ENCODE measurements at places on chromosomes 6 and 20.

DNA sequence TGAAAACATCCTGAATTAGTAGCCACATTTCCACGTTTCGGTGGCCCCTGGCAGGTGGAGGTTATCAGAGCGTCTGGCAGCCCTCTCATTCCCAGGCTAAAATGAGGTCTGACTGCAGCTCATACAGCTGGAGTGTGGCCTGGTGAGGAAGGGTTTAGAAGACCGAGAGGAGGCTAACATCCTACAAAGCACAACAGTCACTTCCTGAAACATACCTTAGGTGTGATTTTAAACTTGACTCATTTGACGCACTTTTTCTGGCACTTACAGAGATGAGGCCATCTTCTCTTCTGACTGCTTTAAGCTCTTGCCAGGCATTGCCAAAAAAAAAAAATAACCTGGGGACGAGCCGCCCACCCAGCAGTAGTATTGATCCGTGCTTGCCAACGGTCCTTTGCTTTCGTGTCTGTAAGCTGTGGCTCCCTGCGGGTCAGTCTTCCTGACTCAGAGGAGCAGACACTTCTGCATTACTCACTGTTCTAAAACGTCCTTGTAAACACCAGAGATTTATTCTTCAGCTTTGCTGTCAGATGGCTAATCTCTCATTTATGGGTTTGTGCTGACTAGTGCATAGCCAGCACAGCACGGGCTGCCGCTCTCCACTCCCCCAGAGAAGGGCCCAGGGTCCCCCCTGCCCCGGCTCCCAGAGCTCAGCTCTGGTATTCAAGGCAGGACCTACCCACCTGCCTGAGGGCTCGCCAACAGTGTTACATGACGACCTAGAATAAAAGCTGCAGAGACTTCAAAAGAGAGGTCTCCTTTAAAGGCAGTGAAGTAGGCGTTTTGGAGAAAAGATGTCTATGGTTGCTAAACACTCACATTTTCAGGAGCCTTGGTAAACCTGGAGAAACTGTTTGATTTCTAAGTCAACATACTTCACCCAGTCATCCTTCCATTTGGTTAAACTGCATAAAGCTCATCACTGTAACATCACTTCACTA, 78.5 kb upstream of the FRMD1 start:
- DNase-seq, result no peak

DNA sequence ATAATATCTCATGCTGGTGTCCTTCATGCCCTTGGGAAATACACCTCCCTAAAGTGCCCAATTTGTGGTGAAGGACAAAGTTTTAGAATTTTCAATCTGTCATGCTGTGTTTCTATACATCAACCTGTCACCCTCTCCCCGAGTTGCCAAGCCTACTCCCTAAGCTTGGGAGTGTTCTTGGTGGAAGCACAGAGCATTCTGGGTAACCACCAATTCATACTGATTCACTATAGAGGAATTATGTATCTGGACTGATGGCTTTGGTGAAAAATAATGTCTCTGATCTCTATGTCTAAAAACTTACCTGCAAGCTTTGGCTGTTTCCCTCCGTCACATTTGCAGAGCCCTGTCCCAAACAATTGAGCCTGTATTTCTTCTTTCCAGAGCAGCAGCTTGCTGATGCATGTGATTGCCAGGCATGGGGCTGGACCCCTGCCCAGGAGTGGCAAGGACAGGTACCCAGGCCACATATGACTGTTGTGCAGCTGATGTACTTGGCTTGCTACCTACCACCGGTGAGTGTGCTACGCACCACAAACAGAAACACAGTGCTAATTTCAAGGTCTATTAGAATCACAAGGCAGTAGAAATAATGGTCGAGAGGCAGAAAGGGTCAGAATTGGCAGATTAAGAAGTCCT, 202.8 kb upstream of the CITED2 start:
- no peak for DNase-seq

GRCh38 chr6:165574220-165575157, 88.6 kb downstream of the PDE10A start:
- DNase-seq, result no peak

- no peak for DNase-seq
Measured at GRCh38 chr6:7781240-7781639, 55.3 kb downstream of the BMP6 start.

DNA sequence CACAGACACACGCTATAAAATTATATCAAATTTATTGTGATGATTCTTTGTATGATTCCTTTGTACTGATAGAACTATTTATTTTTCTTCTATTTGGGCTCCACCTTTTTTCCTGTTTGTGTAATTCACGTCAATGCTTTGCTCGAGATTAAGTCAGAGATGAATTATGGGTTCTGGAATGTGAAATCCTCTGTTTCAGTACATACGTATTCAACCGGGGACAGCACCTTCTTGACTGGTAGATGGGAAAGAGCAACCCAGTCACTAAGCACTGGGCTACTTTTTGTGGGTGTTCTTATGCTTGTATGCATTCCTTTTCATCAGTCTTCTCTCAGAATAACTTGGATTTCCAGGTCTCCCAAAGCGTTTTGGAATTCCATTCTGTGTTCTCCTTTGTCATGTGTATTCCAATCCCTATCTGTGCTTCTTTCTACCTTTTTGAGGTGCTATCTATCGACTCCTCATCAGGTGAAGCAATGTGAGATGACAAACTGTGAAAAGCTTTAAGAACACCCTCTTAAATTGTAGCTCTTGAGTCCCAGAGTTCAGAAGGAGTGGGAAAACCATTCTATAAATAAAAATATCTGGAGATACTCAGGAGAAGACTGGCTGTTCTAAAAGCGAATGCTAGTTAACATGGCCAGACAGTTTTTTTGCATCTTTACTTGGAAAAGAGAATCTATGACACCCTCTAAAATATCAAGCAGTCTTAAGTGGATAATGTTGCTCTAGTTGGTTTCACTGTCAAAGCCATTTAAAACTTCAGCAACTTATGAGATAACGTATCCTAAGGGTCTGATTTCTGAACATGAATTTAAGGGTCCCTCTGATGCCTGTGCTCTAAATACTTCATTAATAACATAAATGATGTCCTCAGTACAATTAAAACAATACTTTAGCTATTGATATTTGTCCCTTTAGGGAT, 197.7 kb upstream of the PREP start:
- no peak for DNase-seq

DNA sequence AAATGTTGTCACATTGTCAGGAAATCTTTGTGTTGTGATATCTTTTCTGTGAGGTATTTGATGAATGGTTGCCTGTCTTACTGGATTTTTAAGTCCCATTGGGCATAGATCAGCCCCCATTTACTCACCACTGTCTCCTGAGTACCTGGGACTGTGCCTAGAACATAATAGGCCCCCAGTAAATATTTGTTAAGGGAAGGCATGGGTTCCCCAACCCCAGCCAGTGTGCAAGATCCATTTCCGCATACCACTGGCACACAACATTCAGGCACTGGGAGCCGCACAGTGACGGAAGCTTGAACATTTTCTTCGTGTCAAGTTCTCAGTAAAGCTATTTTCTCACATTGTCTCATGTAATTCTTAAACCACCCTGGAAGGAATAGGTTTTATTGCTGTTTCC, 72.2 kb downstream of the UNC5CL start:
- no peak for DNase-seq

- no peak for DNase-seq
Measured at GRCh38 chr20:46361381-46361780, 45.0 kb downstream of the ELMO2 start.

DNA sequence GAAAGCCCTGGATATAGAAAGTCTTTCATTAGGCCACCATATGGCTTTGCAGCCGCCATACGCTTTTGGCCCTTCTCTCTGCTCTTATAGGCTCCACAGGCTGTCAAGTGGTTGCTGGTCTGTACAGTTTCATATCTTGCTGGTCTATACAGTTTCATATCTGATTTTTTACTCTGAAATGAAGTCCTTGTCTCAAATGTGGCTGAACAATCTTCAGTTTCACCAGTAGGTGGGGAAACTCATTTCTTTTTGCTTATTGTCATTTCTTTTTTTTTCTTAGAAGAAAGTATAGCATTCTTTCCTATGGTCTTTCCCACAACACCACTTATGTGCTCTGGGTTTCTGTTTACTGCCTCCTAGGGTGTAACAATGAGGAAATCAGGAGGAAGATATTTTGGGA, 771.4 kb upstream of the MMS22L start:
- no peak for DNase-seq

- DNase-seq, result peak; percentile 22
Measured at GRCh38 chr6:159119791-159120190, 49.4 kb upstream of the FNDC1 start.

- no peak for DNase-seq
Measured at GRCh38 chr6:144179828-144180227, 29.5 kb downstream of the STX11 start.

- DNase-seq, result no peak
Measured at GRCh38 chr6:75205776-75206575, at the start of gene COL12A1. TSS of gene COL12A1 (minus strand) at chr6:75206053. CDS start at chr6:75202792, 3,261 bp downstream.

GRCh38 chr6:1279065-1279464, 32.8 kb upstream of the FOXQ1 start:
- no peak for DNase-seq

GRCh38 chr6:12848964-12849808, 132.6 kb downstream of the PHACTR1 start:
- no peak for DNase-seq

- DNase-seq, result no peak
Measured at GRCh38 chr6:140844167-140844566, 1288.6 kb upstream of the GJE1 start.

DNA sequence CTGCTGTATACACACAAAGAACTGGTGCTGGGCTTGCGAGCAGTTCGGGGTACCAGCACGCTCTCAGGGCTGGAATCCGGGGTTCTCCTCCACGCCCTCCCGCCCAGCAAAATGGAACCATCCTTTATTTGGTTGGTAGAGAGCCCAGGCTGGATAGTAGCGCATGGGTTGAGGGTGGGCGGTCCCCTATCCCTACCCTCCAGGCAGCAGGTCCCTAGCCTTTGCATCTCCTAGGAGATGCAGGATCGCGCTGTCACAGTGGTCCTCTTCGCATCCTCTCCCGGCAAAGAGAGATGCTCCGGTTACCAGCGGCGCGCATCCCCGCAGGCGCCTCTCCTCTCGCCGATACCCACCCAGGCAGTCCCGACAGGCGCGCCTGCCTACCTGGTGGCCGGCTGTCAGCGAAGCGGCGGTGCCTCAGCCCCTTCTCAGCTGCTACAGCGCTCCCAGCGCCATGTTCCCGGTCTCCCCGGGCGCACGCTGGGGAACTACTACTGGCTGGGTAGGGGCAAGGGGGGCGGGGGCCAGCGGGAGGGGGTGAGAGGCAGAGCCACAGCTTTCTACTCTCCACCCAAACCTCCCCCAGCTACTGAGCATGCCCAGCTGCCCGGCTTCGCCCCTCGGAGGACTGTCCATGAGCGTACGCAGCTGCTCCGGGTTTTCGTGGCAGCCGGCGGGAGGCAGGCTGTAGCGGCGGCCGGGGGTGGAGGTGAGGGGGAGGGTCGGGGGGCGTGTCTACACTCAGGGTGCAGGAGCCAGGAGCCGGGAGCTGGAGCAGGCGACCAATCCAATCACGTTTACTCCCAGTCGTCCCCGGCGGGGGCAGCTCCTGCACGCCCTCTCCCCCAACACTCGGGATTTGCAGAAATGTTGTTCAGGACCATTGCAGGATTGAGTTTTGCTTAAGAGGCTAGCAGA, at the start of gene PAK5:
PAK5 (minus strand) TSS at position 699 of the 918 bp plus-strand sequence. CDS start 194,748 bp downstream, outside the sequence.
- DNase-seq, result peak; percentile 30

DNA sequence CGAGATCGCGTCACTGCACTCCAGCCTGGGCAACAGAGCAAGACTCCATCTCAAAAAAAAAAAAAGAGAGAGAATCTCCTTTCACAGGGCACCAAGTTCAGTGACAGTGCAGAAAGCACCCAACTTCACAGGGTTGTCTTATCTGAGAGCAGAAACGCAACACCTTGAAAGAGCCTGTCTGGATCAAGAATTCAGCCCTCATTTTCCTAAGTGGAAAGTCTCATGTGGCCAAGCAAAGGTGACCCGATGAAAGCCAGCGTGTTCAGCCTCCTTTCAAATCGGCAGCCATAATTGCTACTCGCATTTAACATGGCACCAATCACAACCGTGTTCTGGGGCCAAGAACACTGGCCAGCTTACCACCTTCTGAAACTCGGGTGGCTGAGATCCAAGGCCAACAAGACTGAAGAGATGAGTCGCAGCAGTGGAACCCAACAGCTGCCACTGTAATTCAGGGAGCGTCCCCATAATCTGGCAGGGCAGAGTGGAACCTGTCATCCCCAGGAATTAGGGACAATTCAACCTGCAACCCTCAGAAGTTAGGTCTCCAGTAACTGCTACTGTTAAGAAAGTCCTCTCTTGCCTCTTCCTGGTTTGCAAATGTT, 536.7 kb upstream of the JARID2 start:
- no peak for DNase-seq

GRCh38 chr6:42756722-42757121, 10.8 kb upstream of the TBCC start:
- DNase-seq, result no peak

GRCh38 chr6:161394437-161394836, 120.6 kb upstream of the AGPAT4 start:
- no peak for DNase-seq

GRCh38 chr6:27161946-27162603, 85.4 kb upstream of the PRSS16 start:
- no peak for DNase-seq

DNA sequence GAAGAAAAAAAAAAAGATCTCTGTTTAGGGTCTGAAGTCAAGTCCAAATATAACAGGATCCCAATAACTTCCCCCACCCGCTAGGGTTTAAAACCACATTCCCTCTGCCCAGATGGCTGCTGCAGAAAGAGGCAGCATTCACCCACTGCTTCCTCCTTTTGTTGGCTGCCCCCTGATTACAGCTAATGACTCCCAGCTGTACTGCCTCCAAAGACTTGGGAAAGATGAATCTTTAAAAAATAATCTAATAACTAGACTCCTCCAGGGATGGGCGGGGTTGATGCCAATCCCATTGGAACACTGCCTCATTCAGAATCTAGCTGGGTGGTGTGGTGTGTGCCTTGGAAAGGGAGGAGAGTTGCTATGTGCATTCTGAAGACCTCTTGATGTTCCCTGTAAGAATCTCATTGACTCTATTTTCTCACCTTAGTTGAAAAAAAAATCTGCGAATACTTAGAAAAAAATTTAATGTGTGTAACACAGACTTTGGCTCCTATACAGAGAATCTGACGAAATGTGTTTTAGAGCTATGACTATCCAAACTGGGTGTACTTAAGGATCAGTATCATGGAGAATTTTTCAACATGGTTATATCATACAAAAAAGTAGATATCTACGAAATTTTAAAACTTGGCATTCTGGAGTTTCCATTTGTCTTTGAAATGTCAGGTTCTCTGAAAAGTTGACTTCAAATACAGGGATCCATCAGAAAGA, 174.0 kb downstream of the RNF144B start:
- no peak for DNase-seq

DNA sequence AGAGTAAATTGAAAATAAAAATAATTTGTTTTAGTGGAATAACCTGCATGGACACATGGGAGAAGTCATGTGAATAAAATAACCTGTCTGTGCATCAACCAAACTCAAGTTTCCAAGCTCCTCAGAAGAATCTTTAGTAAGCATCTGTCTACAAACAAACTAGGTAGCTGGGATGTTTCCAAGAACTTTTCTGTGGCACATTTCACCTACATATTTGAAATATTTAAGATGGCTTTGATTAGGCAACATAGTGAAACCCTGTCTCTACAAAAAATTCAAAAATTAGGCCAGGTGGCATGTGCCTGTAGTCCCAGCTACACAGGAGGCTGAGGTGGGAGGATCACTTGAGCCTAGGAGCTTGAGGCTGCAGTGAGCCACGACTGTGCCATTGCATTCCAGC, 168.2 kb downstream of the DST start:
- DNase-seq, result no peak

Data from C1 segment of cervical spinal cord (tissue), 14 donors.